ENCODE measurements at places on chromosomes 6 and 20.

- DNase-seq = peak; percentile 82
These were observed 1.6 kb downstream of the SLC17A9 start for GRCh38 chr20:62953839-62954703.

DNA sequence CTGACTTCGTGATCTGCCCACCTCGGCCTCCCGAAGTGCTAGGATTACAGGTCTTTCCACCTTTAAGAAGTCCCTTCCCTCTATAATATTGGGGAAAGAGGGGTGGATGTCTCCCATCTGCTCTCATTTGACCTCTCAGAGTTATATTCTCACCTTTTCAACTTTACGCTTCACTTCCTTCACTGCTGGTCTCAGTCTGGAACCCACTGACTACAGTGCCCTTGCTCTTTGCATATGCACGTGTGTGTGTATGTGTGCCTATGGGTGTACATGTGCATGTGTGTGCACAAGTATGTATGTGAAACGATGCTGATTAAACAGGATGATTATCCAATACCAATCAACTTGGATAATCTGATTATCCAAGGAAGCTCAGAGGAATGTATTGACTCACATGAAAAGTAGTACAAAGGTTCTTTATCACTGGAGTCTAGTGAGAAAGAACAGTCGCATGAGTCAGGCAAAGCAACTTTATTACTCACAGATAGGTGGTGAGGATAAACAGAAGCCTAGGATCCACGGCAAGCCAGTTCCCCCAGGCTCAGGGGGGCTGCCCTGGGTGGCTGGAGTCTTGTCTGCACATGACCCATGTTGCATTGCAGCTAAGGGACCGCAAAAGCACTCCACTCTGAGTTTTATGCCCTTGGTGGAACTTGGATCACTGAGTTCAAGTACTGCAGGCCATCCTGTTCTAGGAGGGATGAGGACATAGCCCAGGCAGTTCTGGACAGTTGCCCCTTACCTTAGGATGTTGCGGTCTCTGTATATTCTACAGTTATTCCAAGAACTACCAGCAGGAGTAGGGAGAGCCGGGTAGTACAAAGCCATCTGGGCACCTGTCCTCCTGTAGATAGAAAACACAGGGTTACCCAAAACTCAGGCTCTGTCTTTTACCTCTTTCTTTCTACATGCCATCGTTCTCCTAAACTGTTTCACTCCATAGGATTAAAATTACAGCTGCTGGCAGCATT, 50.9 kb downstream of the SNRNP48 start:
- no peak for DNase-seq

GRCh38 chr6:125787791-125788190, 3.0 kb upstream of the NCOA7 start:
- DNase-seq = no peak

GRCh38 chr6:126048635-126049034, 62.3 kb downstream of the TRMT11 start:
- DNase-seq = no peak

GRCh38 chr6:37134036-37134395, 35.9 kb upstream of the PIM1 start:
- no peak for DNase-seq

GRCh38 chr6:1002989-1003388, 308.9 kb upstream of the FOXQ1 start:
- no peak for DNase-seq

GRCh38 chr6:157432892-157433265, 51.9 kb downstream of the ZDHHC14 start:
- no peak for DNase-seq

DNA sequence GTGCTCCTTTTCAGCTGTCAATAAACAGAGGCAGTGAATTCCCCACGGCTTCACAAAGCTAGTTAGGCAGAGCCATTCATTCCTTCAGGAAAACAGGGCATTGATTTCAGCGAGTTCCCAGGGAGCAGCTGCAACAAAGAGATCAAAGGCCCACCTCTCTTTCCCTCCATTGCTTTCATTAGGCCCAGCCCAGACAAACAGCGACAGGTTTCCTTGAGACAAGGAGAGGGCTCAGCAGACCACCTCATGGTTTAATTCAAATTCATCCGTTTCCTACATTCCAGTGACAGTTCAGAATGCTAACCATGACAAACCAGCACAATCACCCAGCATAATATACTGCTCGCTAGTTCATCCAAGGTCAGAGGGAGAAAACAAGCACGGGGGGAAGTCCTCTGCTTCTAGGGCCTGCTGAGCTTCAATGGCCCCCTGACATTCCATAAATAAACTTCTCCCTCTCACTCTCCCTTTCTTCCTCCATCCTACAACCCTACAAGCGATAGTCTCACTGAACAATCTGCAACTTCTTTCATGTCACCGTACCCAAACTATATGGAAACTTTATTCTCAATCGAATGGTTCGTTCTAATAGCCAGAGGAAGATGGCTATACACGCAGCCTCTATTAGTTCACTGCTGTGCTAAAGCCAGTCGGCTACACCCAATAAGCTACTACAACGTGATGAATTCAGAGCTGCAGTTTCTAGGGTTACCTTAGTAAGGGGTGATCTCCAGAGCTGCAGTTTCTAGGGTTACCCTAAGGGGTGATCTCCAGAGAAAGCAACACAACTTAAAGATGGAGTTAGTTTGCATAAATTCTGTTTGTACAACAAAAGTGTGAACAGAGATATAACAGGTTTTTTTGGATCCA, 34.7 kb downstream of the PLAGL1 start:
- DNase-seq = no peak

GRCh38 chr6:45434381-45434700, 56.6 kb upstream of the SUPT3H start:
- no peak for DNase-seq

DNA sequence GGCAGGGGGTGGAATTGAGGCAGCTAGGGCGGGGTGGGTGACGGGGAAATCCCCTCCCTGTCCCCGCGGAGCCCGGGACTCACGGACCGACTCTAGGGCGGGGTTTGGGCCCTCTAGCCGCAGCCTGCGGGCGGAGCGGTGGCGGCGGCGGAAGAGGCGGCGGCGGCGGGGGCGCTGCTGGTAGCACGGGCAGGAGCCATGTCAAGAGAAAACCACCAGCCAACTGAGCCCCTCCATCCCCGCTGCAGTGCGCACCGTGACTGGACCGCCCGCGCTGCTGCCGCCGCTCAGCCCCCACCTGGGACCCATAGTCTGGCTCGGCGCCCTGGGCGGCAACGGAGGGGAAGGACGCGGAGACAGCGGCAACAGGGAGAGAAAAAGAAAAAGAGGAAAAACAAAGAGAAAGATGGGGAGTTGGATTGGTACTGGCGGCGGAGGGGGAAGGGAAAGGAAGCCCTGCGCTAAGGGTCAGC, 1.2 kb upstream of the C6orf62 start:
- DNase-seq = peak; percentile 75

DNA sequence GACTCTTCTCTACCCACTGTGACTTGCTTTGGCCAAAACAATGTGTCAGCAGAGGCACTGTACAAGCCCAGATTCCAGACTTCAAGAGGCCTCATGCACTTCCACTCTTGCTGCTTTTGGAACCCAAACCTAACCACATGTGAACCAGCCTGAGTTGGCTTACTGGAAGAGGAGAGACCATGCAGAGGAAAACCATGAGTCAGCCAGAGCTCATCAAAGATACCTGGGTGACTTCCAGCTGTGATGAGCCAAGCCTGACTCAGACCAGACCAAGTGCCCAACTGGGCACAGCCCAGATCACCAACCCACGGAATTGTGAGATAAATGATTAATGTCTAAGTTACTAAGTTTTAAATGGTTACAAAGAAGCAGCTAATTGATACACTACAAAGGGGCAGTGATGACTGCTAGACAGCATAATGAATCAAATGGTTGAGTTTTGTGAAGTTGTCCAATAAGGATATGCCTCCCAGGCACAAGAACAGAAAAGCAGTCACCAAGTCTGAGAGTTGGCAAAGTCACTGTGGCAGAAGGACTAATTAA, 16.2 kb upstream of the BEND6 start:
- DNase-seq = peak; percentile 15

DNA sequence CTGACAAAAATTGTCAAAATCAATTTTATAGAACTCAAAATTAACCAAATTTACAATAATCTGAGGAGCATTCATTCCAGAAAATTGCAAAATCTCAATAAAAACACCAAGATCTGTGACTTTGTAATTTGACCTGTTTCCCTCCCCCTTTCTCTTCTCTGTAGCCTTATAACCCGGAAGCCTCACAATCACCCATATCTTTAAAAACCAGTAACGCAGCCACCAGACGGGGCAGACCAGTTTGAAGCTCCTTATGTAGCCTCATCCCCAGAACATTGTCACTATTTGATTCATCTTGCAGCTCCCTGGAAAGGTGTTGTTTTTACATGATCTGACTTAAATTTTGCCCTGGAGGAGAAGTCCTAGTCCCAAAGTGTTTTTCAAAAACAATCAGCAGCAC, 27.5 kb upstream of the TGM6 start:
- DNase-seq = no peak

DNA sequence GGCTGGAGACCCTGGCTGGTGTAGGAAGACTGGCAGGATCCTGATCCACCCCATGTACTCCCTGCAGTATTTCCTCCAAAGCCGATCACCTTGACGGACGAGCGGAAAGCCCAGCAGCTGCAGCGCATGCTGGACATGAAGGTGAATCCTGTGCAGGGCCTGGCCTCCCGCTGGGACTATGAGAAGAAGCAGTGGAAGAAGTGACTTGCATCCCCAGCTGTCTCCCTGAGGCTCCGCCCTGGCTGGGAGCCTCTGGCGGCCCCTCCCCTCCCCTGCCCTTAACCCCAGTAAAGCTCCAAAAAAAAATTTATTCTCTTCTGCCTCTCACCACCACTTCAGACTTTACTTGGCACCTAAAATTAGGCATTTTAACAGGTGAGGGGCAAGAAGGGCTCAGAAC, 7.0 kb downstream of the COX4I2 start:
- DNase-seq = no peak

DNA sequence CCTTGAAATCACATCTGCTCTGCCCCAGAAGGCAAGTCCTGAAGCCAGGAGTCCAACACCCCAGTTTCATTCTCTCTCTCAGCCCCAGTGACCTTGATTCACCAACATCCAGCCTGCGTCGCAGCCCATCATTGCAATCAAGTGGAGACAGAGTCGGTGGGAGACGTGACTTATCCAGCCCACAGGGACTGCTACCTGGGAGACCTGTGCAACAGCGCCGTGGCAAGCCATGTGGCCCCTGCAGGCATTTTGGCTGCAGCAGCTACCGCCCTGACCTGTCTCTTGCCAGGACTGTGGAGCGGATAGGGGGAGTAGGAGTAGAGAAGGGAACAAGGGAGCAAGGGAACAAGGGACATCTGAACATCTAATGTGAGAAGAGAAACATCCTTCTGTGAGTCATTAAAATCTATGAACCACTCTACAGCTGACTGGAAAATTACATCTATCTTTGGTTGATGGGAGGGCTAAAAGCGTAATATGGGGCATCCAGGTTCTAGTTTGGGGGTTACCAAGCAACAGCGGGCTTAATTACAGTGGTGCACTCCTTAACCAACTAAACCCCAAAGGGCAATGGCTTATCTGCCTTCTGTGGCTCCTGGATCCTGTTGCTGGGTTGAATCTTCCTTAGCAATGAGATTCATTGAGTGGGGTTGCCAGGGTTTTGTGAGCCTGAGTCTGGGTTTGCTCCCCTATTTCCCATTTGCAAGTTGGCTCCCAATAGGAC, 2.5 kb downstream of the LY6G6D start:
- no peak for DNase-seq

- DNase-seq = no peak
These were observed 8.2 kb downstream of the KIZ start for GRCh38 chr20:21133917-21134622.

GRCh38 chr6:24445704-24446103, 43.0 kb downstream of the MRS2 start:
- DNase-seq = no peak

GRCh38 chr6:132669690-132670291, 10.8 kb upstream of the TAAR1 start:
- DNase-seq = no peak

- no peak for DNase-seq
These were observed 91.7 kb upstream of the PDE7B start for GRCh38 chr6:135759831-135760230.

- DNase-seq = peak; percentile 57
These were observed 1.3 kb downstream of the ABHD16A start for GRCh38 chr6:31701666-31702404.

GRCh38 chr20:60090631-60091030, 132.4 kb downstream of the CDH26 start:
- no peak for DNase-seq

GRCh38 chr20:62961799-62962198, 9.3 kb downstream of the SLC17A9 start:
- DNase-seq = no peak

DNA sequence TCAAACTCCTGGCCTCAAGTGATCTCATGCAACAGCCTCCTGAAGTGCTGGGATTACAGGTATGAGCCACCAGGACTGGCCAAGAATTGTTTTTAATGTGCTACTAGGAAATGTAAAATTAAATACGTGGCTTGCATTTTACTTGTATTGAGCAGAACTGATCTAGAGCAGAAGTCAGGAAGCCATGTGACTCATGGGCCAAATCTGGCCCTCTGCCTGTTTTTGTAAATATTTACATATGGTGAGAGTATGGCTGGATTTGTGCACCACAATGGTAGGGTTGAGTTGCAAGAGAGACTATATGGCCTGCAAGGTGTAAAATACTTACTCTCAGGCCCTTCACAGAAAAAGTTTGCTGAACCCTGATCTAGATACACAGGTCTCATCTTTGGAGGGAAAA, 75.8 kb downstream of the LAMP5 start:
- no peak for DNase-seq

GRCh38 chr6:167789358-167789757, 37.4 kb upstream of the AFDN start:
- no peak for DNase-seq

- no peak for DNase-seq
These were observed 75.1 kb downstream of the ADGRG6 start for GRCh38 chr6:142376800-142377496.

DNA sequence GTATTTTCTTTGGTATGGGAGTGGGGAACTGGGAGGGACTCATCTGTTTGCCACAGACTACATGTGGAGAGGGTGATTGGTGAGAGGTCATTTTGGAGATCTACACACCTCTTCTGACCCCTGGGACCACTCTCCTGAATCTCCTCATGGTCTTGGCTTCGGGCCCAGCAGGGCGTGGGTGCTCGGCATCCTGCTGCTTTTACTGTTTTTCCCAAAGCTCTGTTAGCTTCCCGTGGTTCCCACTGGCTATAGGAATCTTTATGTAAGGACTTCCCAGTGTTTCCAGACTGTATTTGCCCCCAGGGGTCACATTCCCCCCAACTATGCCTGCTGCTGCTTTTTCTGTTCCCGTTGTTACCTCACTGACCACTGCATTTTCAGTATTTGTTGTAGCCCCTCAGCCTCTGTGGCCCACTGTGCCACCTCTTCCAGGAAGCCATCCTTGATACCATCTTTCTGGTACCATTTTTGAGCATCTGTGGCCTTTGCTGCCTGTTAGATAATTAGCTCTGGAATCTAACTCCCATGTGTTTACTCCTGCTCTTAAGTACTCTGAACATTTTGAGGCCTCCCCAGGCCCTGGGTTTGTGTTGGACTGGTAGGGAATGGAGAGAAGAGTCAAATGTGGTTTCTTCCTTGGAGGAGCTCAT, 14.9 kb downstream of the PLCG1 start:
- DNase-seq = peak; percentile 43

- no peak for DNase-seq
These were observed 35.9 kb upstream of the MYLIP start for GRCh38 chr6:16092990-16093389.

- DNase-seq = no peak
These were observed 487.6 kb downstream of the TFAP2A start for GRCh38 chr6:9927275-9927674.
